Choroid plexus epithelial cell (primary cell): ENCODE measurements at places on chromosomes 2 and 18.

GRCh38 chr2:205751569-205752031 lies 69.3 kb downstream of the NRP2 start:
- DNase-seq, result no peak

DNA sequence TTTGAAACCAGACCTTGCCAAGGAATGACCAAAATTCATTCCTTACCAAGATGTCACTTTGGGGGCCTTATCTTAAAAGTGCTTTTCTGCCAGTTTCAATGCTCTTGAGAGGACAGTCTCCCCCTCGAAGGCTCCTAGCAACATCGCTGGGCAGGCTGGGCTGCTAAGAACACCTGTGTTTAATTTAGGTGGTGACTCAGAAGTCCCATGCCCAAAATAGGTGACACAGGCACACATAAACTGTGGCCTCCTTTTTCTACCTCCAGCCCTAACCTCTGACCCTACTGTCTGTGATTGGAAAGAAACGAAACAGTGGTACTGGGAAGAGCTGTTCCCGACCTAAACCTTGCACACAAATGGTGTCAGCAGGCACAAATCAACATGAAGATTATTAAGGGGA lies 28.7 kb upstream of the ROCK2 start:
- DNase-seq, result no peak

GRCh38 chr2:46915281-46915810 lies at the start of gene MCFD2:
Gene MCFD2, minus strand, starts transcription at chr2:46915806. Its CDS starts 6,635 bp downstream, at chr2:46909171.
- peak; percentile 23 for DNase-seq

- DNase-seq, result peak; percentile 42
These were observed 22.8 kb downstream of the COL6A3 start for GRCh38 chr2:237391140-237391539.

- DNase-seq, result no peak
These were observed 61.0 kb upstream of the EPAS1 start for GRCh38 chr2:46236006-46236875.

GRCh38 chr18:9771261-9771976 lies 63.3 kb downstream of the RAB31 start:
- peak; percentile 65 for DNase-seq
